NCI-H2171 treated with DMSO at 0.1 percent for 48 hours (cell line): ENCODE measurements at places on chromosomes 6 and 20.

- DNase-seq: no peak
These were observed 7.6 kb downstream of the RRAGD start for GRCh38 chr6:89404512-89404911.

DNA sequence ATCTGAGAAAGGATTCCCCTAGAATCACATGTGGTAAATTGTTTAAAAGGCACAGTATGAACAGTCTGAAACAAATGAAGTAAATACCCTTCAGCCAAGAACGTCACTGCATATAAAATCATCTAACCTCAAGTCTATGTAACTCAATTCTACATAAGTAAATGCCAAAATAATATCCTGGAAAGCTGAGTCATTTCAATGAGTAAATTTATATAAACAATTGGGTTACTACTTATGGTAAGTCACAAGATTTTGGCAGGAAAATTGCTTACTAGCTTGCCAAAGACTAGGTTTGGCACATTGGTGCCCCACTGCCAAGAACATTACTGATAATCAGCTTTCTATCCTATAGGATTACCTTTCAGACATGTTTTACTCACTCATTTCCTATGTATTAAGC, 8.4 kb downstream of the GMDS start:
- no peak for DNase-seq

DNA sequence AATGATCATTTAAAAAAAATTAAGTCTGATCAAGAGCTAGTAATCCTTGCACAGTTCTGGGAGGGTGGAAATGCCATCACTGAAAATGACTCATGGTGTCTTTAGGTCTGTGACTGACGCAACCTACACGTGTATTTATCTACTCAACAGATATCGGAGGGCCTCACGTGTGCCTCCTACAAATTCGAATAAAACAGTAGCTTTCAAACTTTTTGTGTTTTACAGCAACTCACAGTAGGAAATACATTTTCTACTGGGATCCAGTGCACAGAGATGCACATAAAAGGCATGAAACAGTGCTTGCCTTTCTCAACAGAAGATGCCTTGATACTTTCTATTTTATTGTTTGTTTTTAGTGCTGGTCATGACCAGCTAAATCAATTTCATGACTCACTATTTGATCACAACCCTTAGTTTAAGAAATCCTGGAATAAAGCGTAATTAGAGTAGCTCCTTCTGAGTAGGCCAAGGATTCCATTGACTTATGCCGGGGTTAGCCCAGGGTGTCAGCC, 210.0 kb upstream of the SNX9 start:
- DNase-seq: no peak

DNA sequence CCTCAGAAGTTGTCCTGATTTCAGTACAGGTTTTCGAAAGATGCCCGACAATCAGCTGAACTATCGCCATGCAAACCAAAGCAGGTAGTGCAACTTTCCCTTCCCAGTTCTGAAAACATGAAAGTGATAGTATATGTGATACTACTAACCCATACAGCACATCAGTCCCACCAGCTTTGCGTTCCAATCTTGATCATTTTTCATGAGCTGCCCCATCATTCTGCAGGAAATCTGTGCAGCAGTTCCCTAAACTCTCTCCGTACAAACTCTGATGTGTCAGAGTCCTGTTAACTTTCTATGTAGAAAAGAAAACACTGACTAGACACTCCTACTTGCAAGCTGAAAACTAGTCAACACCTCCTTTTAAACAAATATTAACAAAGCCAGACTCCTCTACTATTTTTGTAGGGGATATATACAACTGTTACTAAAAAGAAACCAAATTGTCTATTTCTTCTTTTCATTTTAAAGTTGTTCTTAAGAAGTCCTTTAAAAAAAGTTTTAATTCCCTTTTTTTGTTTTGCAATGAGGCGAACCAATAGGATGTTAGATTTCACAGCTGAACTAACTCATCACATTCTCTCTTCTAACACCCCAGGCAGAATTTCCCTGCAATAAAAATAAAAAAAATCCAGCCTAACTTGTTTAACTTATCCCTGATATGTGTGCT, 99.6 kb upstream of the DST start:
- no peak for DNase-seq

- DNase-seq: peak; percentile 52
These were observed 681 bp downstream of the DIDO1 start for GRCh38 chr20:62925420-62926228.

DNA sequence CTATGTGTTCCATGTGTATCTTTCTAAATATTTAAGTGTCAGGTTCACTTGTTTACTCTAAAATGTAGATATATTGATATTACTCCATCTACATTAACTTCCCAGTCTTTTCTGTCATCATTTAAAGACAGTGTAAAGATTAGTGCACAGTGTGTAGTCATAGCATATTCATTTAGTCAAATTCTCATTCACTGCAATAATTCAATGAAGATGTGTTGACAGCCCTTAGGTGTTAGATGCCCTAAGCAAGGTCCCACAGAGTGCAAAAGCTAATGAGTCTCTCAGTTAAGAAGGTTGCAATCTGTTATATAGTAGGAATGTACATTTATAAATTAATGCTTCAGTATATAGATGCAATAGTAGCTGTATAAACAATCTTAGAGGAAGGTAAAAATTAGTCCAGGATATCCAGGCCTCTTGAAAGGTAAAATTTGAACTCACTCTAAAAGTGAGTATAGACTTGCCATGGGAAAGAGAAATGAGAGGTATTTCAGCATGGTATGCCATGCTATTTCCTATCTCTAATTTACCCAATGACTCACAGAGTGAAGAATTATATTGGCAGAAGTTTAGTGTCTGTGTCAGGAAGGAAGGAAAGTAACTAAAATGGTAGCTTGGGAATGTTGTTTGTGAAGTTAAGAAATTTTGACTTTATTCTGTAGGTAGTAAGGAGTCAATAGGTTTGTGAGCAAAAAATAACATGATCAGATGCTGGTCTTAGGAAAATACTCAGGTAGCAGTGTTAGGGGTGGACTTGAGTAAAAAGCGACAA, 969.9 kb upstream of the CITED2 start:
- no peak for DNase-seq

DNA sequence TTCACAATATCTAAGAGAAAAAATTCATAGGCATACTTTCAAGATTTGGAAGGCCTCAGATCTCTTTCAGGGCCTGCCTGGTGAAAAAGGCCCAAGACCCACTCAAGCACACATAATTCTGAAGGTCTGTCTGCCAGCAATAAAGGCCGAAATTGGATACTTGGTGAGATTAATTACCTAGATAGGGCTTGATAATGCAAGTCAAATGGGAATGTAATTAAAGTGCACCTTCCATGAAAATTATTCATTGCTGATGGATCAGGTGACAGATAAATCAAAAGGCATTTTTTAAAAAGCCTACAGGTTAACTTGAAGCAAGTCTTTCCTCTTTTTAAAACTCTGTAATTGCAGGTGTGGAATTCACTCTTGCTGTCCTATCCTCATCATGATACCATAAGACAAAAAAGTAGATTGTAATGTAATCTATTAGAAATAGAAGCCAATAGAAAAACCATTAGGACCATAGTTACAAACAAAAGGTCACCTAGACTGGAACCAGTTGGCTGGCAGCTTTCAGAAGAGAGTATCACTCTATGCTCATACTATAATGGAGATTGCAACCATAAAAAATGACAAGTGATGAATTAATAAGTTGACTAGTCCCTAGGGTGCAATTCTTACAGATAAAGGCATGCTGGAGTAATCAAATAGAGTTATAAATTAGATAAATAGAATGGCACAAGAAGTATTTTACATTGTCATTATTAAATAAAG, 77.3 kb downstream of the EPHA7 start:
- DNase-seq: peak; percentile 96

GRCh38 chr6:123448306-123448884, 188.4 kb downstream of the TRDN start:
- no peak for DNase-seq

DNA sequence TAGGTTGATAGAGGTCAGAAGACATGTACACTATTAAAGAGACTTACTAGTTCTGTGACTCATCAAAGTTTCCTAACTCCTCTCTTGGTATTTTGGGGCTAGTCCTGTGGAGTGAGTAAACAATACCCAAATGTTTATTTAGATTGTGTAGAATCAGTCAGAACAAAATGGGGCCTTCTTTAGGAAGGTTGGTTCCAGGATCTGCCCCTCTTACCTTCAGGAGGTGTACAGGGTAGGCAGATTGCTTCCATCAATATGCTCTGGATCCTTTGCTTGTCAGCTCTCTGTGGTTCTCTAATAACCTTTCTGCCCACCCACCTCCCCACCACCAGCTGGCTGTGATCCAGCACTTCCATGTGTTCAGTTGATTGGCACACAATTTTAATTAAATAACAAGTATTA, 107.0 kb downstream of the POPDC3 start:
- DNase-seq: no peak
